Non-pigmented ciliary epithelial cell (primary cell): ENCODE measurements at places on chromosomes 5 and 9.

DNA sequence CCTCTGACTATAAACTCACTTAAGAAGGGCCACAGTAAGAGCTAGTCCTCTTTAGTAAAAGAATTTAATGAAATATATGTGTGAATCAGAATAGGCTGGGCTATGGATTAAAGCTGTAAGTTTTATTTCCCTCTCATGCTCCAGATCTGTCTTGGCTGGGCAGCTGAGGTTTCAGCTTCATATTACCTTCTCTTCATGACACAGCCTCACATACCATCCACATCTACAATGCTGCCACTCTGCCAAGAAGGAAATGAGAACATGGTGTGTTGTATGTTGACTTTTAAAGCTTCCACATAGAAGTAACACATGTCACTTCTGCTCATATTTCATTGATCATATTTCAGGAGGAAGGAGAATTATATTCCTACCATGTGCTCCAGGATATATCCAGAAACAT, 776.0 kb upstream of the ACO1 start:
- DNase-seq = peak; percentile 28

GRCh38 chr5:170150713-170151096, 45.0 kb downstream of the FOXI1 start:
- DNase-seq = no peak

- no peak for DNase-seq
These were observed 12.8 kb upstream of the C9orf152 start for GRCh38 chr9:110220809-110221208.

- DNase-seq = no peak
These were observed 97.4 kb upstream of the ITGA1 start for GRCh38 chr5:52690236-52690768.

DNA sequence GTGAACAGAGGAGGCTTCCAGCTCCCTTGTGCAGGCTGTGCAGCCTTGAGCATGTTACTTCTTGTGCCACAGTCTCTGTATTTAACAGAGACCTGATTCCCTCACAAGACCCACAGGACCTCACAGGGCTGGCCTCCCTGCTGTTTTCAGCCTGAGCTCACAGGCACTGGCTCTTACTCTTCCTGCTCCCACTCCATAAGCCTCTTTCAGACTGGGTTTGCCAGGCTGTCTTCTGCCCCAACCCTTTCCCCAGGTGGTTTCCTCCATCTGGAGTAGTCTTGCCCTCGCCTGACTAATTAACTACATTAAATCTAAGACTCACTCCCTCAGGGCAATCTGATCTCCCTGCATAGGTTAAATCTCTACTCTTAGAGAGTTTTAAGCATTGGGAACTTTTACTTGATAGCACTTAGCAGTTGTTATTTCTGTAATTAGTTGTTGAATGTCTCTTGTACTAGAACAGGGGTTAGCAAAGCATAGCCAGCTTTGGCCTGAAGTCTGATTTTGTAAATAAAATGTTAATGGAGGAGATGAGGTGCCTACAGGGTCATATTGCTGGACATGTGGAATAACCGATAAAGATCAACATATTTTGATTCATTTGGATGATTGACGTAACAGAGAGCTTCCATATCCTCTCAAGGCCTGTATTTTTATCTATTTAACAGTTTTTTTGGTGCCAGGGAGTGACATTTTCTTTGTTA, 28.6 kb upstream of the SPATA31E1 start:
- no peak for DNase-seq

GRCh38 chr5:40681363-40682153, 1.8 kb downstream of the PTGER4 start:
- no peak for DNase-seq

DNA sequence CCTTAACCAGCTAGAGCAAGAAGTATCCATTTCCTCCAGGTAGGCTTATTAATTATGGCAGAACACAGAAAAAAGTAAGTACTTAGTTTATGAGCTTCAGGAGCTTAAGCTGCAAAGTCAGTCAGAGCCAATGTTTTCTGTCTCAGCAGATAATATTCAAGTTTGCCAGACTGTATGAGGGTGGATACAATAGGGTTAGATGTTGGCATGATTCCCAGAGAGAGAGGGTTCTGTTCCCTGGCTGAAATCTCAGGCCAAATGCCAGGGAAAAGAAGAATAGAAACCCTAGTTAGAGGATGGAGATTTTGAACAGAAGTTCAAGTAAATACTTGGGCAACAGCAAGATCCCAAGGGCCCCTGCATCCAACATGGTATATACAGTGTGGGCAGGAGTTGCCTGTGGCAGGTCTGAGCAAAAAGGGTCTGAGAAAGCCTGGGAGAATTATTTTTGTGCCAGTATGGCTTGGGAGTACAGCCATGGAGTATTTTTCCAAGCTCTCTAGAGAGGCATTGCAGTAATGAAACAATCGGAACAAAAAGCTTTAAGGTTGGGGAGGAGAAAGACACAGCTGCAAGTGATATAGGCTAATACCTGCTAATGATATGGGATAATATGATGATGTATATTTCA, 31.0 kb upstream of the ISOC1 start:
- DNase-seq = no peak

DNA sequence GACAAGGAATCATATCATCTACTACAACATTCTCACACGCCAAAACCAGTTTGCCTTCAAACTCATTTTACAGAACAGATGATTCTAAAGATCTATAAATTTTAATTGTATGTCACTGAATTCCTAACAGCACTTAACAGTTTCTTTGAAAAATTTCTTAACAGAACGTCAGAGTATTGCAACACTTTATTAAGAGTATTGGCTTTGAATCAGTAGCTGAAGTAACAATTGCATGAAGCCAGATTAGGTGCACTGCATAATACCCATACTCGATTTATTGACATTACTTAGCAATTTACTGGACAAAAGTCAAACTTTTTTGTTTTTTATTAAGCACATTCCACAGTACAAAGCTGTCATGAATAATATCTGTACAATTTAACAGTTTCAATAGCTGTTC, 75.8 kb downstream of the SMIM23 start:
- no peak for DNase-seq

DNA sequence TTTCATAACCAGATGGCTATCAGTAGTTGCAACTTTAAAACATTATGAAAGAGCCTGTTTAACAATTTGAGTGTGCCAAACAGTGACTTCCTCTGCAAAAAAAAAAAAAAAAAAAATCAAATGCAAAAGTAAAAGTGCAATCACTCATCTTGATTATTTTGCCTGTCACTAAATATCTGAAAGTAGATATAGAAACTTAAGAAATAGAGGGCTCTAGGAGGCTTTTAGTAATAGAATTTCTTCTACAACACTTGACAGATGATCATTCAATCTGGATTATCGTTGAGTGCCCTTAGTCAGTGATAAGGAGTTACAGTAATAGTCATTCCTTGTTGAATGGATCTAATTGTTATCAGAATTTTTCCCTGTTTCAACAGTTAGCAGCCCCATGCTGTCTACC, 101.8 kb downstream of the CETN3 start:
- no peak for DNase-seq

- no peak for DNase-seq
These were observed 939.7 kb downstream of the NR2F1-AS1 start for GRCh38 chr5:92641031-92641962.

GRCh38 chr9:128286440-128286839, 10.4 kb downstream of the SWI5 start:
- no peak for DNase-seq

DNA sequence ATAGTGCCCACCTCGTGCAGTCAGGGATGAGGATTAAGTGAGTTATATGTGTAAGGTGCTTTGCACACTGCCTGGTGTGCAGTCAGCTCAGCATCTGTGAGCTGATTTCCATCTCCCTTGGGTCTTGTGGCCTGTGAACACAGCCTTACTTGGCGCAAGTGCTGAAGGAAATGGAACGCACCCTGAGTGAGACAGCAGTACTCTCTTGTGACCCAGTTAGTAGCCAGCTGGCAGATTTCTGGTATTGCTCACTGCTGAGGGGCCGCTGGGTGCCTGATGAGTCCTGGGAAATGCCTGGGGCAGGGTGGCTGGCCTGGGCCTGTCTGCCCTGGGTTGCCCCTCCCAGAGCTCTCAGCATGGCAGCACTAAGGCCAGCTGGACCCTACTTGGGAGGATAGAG, 90.9 kb upstream of the BOD1 start:
- DNase-seq = no peak

DNA sequence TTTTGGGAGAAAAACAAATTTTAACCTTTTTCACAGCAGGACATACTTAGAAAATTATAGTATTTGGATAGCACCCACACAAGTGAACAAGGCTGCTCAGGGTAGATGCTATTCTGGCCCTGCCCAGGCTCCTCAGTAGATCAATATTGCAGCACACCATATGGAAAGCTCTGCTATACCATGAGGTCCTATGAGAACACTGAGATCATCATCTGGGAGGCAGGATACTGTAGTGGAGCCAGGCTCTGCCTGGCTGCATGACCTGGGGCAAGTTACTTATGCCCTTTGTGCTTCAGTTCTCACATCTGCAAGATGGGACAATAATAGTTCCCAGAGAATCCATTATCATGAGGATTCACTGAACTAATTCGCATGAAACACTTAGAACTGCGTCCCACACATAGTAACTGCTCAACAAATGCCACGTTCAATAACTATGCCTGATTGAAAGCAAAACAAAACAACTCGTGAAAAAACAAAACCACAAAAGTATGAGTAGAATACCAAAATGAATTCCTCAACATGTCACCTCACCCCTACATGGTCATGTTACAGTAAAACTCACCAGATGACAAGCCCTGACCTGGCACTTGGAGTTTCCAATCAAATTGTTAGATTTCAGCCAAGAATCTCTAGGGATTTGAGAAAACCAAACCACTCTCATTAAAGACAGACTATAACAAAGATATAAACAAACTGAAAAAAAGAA, 31.9 kb downstream of the ARSB start:
- no peak for DNase-seq

- DNase-seq = no peak
These were observed 220.0 kb downstream of the CDH18 start for GRCh38 chr5:19767987-19768386.

GRCh38 chr5:102231693-102232619, 64.1 kb downstream of the SLCO4C1 start:
- no peak for DNase-seq

DNA sequence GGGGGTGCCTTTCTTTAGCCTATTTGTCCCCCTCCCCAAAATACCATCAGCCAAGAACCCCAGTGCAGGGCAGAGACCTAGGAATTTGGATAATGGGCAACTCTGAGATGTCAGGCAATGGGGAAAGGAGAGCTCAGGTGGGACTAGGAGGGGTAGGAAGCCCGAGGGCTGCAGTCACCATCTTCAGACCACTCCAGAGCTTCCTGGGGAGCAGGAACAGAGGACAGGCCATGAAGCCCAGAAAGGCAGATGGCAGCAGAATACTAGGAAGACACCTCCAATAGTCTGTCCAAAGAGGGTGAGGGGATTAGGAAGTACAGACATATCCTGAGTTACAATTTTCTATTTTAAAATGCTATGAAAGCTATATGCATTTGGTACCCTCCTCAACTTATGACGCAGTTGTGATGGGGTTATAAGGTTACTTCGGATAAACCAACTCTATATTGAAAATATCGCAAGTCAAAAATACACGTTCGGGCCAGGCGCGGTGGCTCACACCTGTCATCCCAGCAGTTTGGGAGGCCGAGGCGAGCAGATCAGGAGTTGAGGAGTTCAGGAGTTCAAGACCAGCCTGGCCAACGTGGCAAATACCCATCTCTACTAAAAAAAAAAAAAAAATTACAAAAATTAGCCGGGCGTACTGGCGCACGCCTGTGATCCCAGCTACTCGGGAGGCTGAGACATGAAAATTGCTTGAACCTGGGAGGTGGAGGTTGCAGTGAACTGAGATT, 34.6 kb upstream of the IL17B start:
- DNase-seq = no peak

DNA sequence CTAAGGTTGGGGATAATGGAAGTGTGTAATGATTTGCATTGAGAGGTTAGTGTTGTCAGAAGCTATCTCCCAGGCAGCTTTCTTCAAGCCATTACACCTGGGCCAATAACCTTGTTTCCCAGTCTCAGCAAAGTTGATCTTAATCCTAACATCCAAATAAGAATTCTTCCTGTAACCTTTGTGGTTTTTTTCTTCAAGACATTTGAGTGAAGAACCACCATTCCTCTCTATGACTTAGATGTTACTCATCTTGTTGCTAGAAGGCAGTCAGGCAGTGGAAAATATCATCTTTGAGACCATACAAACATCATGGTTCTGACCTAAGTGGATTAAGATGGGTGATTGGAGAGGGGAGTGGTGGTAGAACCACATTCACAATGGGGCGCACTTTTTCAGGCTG, 103.5 kb downstream of the NDUFAF2 start:
- peak; percentile 82 for DNase-seq

DNA sequence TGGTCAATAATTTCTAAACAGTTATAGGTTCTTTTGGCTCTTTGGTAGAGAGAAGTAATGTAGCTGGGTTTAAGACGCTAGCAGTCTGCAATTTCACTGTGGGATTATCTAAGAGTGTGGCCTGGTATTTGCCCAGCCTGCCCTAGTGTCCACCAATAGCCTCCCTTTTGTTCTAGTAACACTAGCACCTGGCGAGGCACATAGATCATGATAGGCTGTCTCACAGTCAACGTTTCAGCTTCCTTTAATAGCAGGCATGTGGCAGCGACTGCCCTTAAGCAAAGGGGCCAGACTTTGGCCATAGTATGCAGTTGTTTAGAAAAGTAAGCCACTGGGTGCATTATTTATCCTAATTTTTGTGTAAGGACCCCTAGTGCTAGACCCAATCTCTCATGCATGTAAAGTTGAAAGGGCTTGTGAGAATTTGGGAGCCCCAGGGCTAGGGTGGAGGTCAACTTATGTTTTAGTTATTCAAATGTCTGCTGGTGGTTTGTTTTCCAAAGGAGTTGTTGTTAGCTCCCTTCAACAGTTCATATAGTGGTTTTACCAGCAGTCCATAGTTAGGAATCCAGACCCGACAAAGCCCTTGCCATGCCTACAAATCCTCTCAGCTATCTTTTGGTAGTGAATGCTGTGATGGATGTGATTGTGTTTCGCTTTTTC, 274.3 kb downstream of the HTR1A start:
- no peak for DNase-seq

DNA sequence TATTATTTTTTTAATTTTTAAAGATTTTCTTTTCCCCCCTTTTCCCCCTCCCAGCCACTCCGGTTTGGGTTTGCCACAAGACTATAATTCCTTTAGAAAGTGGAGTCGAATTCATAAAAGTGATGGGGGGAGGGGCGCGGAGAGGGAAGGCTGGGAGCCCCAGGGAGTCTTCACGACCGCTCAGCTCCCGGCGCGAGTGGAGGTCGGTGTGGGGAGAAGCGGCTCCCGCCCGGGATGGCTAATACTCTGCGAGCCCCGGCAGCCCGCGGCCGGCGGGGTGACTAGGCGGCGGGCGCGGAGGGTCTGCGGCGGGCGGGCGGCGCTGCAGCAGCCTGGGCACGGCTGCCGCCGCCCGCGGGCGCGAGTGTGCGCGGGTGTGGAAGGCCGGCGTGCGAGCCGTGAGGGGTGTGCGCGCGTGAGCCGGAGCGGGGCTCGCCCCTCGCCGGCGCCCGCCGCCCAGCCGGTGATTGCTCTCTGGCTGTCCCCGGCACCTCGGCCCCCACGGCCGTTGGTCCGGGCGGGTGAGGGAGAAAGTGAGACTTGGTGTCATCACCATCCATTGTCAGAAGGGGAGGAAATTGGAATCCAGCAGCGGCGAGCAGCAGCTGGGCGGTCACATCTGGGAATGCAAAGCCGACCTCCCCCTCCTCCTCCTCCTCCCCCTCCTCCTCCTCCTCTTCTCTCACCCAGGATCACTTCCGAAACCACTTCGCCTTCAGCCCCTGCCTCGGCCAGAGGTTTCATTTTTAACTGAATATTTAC, at the start of gene PARP8:
TSS of gene PARP8 (plus strand) at position 377 of the 762 bp plus-strand sequence. CDS start 459 bp downstream, outside the sequence.
- no peak for DNase-seq
